ENCODE measurements at places on chromosomes 2 and 18.

GRCh38 chr18:52348209-52348608 is 8.2 kb downstream of the DCC start:
- no peak for DNase-seq

DNA sequence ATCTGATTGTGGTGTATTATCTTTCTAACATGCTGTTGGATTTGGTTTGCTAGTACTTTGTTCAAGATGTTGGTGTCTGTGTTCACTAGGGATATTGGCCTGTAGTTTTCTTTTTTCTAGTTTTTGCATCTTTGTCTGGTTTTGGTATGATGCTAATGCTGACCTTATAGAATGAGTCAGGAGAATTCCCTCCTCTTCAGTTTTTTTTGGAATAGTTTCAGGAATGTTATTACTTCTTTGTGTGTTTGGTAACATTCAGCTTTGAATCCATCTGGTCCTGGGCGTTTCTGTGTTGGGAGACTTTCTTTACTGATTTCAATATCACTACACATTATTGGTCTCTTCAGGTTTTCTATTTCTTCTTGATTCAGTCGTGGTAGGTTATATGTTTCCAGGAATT is 124.2 kb upstream of the EPB41L5 start:
- no peak for DNase-seq

- DNase-seq = no peak
Measured at GRCh38 chr18:23334569-23334968, 118.5 kb upstream of the RIOK3 start.

- DNase-seq = no peak
Measured at GRCh38 chr2:205976120-205976814, 109.7 kb downstream of the INO80D start.

GRCh38 chr2:144643537-144644336 is 123.8 kb upstream of the ZEB2 start:
- no peak for DNase-seq

GRCh38 chr18:2274613-2275012 is 296.7 kb downstream of the METTL4 start:
- DNase-seq = no peak

DNA sequence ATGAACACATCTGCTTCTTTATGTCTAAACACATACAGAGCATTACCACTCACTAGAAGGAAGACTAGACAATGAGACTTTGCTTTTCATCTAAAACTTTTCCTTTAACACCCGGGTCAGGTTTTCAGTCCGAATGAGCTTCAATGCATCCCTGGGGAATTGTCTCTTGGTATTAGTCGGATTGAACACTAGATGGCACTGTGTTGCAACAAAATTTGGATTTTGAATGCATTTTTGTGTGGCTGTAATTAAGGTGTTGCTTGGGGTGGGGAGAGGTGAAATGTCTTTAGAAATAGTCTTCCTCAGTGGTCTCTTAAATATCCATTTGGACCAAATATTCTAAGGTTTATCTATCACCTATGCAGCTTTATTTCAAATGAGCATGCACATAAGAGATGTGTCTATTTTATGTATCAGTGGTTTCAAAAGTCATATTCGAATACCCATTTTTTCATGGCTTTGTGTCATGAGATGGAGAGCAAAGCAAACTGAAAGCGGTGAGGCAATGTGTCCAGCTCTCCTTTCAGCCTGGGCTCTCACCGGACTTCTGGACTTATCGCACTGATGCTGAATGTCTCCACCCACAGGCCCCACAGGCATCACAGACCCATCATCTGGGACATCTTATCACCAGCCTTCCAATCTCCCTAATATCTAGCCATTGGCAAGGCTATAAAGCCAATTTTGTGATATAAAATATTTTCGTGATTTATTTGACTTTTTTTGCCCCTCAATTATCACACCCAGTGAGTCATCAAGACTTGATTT is 510.3 kb downstream of the RNF144A start:
- DNase-seq = peak; percentile 52

- no peak for DNase-seq
Measured at GRCh38 chr18:63514888-63515678, 27.1 kb upstream of the SERPINB12 start.

DNA sequence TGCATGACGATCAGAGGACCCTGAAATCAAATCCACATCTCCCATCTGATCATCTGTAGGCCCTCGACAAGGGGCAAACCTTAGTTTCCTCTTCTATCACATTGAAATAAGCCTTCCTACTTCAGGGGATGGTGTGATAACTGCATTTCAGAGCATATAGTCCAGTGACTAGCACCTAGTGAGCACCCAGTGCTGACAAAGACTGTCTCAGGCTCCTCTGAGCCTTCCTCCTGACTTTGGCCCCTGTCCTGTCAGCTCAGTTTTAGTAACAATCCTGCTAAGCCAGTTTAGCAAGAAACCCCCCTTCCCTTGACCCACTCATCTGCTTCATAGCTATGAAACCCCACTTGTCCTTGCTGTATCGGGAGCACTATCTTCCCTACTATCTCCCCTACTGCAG is 304.0 kb downstream of the ALK start:
- no peak for DNase-seq

- no peak for DNase-seq
Measured at GRCh38 chr2:231057590-231057989, 923 bp downstream of the PSMD1 start.

DNA sequence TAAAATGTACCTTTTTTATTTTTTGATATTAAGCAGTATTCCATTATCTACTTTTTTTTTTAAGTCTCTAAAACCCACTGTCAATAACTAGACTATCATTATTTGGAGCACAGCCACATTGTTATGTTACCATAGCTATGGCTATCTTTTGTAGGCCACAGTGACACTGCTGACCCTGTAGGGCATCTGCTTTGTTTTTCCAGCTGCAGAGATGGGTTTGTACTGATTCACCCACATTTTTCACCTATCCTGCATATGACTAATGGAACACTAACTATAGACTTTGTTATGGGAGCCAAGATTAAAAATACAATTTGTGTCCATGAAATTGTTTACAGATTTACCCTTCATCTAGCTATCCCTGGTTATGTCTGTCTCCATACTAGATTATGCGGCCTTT is 21.6 kb upstream of the OTX1 start:
- DNase-seq = no peak

- no peak for DNase-seq
Measured at GRCh38 chr2:46173636-46174250, 123.5 kb upstream of the EPAS1 start.

Measured in NCI-H1092 (cell line).